ENCODE measurements at places on chromosomes 5 and 9. TPM values are rescaled to one million over a fixed set of nuclear protein-coding genes. Genes with fewer than 3 reads are reported as not detected.

GRCh38 chr5:42168091-42168670 is 243.1 kb downstream of the FBXO4 start:
- DNase-seq = no peak
- H3K4me1 ChIP-seq = no peaks in the 10 kb centered on the region
- no peaks in the 10 kb centered on the region for H3K27me3 ChIP-seq

TAF1L gene
- not detected for polyA plus RNA-seq

PRR7 gene
- 1.1 TPM for polyA plus RNA-seq

FCN2 gene
- not detected for polyA plus RNA-seq
